ENCODE measurements at places on chromosomes 16 and 17. TPM values are rescaled to one million over a fixed set of nuclear protein-coding genes. Genes with fewer than 3 reads are reported as not detected.

DNA sequence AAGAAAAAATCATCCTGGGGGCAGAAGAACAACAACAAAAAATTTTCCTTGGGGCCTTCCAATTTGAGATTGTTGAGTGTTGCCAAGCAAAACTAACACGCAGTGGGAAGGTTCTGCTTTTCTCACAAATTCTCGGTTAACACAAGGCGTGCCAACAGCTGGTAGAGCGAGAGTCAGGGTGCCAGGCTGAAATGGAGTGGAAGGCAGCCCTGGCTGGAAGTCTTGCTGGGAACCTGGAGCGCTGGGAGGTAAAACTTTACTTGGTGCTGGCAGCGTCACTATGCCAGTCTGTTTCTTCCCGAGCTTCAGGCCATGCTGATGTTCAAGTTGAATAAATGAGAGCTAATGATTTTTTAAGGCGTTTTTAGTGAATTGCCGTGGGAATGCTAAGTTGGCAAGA, 189.4 kb downstream of the WWOX start:
- no peaks in the 10 kb centered on the region for H3K36me3 ChIP-seq
- no peaks in the 10 kb centered on the region for H3K27me3 ChIP-seq
- H3K27ac ChIP-seq = no peak overlapping the region
- H3K4me1 ChIP-seq = peaks cover 10% of the 10 kb centered on the region
- DNase-seq = no peak
- no peak overlapping the region for H3K4me3 ChIP-seq

HIC1 gene
- total RNA-seq = 0.63 TPM

DNA sequence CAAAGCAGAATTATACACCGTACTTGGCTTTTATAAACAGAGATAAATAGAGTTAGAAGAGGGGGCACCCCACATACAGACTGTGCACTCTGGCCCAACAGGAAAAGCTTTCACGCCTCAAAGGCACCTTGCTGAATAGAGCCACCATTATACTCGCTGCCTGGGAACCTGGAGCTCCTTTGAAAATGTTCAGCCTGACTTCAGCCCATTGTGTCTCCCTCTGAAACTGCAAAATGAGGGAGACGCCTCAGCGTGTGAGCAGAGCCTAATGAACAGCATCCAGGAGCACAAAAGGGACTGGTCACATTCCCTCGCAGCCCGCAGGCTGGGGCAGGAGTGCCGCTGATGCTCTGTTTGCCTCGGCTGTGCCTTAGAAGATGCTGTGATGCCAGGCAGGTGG, 46.3 kb downstream of the ABCC12 start:
- no peaks in the 10 kb centered on the region for H3K36me3 ChIP-seq
- H3K4me1 ChIP-seq = no peaks in the 10 kb centered on the region
- no peak for DNase-seq
- H3K4me3 ChIP-seq = no peak overlapping the region

DNA sequence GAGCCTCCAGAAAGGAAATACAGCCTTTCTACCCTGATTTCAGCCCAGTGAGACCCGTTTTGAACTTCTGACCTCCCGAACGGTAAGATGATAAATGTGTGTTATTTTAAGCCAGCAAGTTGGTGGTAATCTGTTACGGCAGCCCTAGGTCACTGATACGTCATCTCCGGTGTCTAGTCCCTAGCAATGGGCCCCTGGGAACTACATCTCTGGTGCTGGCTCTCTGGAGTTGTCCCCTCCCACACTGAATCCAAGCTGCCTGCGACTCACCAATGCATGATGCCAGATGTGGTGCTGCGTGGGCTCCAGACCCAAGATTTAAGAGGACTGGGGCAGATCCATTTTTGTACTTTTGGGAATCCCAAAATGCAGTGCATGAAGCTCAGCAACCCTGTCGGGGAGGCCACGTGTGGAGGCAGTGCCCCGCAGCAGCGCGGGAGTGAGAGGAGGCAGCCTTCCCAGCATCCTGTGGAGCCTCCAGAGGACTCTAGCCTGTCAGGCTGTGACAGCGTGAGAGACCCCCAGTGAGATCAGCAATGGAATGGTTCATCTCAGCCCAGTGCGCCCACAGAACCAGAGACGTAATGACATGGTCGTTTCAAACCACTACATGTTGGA, 43.6 kb upstream of the USP7 start:
- H3K36me3 ChIP-seq = no peaks in the 10 kb centered on the region
- H3K4me3 ChIP-seq = no peak overlapping the region
- DNase-seq = no peak
- no peak overlapping the region for H3K27ac ChIP-seq
- H3K27me3 ChIP-seq = no peaks in the 10 kb centered on the region

SPSB3 gene
- 58.2 TPM for total RNA-seq

DNA sequence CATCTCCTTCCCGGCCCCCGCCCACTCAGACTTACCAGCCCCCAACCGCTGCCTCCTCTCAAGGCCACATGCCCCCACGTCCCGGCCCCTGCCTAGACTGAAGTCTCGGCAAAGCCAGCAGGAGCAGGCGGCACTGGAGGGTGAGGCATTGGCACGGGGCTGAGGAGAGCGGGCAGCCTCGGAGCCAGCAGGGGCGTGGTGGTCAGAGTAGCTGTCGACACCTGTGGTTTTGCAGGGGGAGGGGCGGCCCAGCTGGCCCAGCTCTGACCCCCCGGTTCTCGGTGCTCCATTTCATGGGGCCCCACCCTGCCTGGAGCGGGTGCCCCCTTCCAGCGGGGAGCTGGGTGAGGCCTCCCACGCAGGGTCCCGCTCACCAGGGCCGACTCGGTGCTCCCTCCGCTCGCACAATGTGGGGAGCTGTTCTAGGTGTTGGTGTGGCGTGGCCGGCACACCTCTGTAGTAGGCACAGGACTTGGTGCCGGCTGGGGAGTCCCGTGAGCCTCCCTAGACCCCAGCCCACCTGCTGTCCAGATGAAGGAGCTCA, 4.7 kb downstream of the CDH15 start:
- H3K4me3 ChIP-seq = no peak overlapping the region
- H3K36me3 ChIP-seq = no peaks in the 10 kb centered on the region
- no peak overlapping the region for H3K27ac ChIP-seq
- H3K27me3 ChIP-seq = peaks cover 35% of the 10 kb centered on the region

- no peaks in the 10 kb centered on the region for H3K27me3 ChIP-seq
- H3K36me3 ChIP-seq = no peaks in the 10 kb centered on the region
- H3K27ac ChIP-seq = no peak overlapping the region
- H3K4me3 ChIP-seq = no peak overlapping the region
- no peak for DNase-seq
- H3K4me1 ChIP-seq = no peaks in the 10 kb centered on the region
Observed at GRCh38 chr17:3762922-3763776, 37.8 kb downstream of the ITGAE start.

PABPN1L gene
- not detected for total RNA-seq

GRCh38 chr17:57670769-57671569, 74.1 kb downstream of the CCDC182 start:
- no peak for DNase-seq
- no peak overlapping the region for H3K27ac ChIP-seq
- no peak overlapping the region for H3K4me3 ChIP-seq
- no peaks in the 10 kb centered on the region for H3K4me1 ChIP-seq
- no peaks in the 10 kb centered on the region for H3K36me3 ChIP-seq

- no peaks in the 10 kb centered on the region for H3K36me3 ChIP-seq
- no peak for DNase-seq
- H3K27me3 ChIP-seq = peaks cover 37% of the 10 kb centered on the region
Observed at GRCh38 chr16:24125214-24125613, 130.9 kb upstream of the CACNG3 start.

IL21R gene
- 0.35 TPM for total RNA-seq

GRCh38 chr17:54063639-54064038, 240.9 kb downstream of the KIF2B start:
- no peak for DNase-seq
- no peaks in the 10 kb centered on the region for H3K27me3 ChIP-seq
- no peaks in the 10 kb centered on the region for H3K4me1 ChIP-seq
- H3K27ac ChIP-seq = no peak overlapping the region
- H3K4me3 ChIP-seq = no peak overlapping the region

- no peaks in the 10 kb centered on the region for H3K4me1 ChIP-seq
- no peaks in the 10 kb centered on the region for H3K36me3 ChIP-seq
- no peak overlapping the region for H3K4me3 ChIP-seq
- no peak for DNase-seq
- H3K27ac ChIP-seq = no peak overlapping the region
- no peaks in the 10 kb centered on the region for H3K27me3 ChIP-seq
Observed at GRCh38 chr17:62405451-62405850, 18.2 kb upstream of the METTL2A start.

DNA sequence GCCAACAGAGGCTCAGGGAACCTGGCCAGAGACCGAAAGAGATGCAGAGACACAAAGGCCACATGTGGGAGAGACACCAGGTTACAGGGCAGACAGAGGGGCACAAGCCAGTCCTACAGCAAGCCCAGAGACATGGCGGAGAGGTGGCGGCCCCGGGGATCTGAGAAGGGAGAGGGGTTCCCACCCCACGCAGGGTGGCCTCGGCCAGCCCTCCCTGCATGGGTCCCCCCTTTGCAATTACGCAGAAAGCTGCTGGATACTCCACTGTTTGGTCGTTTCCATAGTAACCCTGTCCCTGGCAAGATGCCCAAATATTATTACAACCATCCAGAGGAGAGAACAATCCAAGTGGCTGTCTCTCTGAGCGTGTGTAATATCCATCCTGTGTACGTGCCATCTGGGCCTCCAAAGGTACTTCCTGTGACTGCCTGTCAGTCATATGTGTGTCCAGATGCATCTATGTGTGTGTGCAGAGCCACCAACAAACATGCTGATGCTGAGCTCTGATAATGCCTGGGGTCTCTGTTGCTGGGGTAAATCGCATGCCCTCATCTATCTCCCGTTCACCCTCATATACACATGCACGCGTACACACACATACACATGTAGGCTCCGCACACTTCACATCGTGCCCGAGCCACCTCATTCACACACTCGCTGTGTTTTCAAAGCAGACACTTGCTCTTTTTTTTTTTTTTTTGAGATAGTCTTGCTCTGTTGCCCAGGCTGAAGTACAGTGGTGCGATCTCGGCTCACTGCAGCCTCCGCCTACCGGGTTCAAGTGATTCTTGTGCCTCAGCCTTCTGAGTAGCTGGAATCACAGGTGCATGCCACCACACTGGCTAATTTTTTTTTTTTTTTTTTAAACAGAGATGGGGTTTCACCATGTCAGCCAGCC, 5.5 kb downstream of the PCGF2 start:
- DNase-seq = no peak
- H3K27me3 ChIP-seq = no peaks in the 10 kb centered on the region
- peaks cover 9% of the 10 kb centered on the region for H3K36me3 ChIP-seq

ADAD2 gene
- total RNA-seq = not detected

CCL17 gene
- not detected for total RNA-seq

PERCC1 gene
- not detected for total RNA-seq

DNA sequence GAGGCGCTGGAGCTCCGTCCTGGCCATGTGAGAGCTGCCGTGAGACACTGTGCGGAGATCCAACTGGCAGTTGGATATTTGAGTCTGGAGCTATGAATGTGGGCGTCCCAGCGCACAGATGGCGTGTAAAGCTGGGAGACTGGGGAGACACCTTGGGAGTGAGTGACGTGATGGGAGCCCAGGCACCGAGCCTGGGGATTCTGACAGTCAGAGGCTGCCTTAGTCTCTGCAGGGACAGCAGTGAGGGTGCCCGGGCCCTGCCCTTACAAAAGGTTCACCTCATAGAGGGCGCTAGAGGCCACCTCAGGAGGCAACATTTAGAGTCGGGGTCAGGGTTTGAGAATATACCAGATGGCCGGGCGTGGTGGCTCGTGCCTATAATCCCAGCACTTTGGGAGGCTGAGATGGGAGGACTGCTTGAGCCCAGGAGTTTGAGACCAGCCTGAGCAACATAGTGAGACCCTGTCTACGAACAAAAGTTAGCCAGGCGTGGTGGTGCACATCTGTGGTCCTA, 194.1 kb upstream of the GSE1 start:
- H3K27me3 ChIP-seq = no peaks in the 10 kb centered on the region
- no peak overlapping the region for H3K4me3 ChIP-seq
- no peak for DNase-seq
- H3K4me1 ChIP-seq = peaks cover 20% of the 10 kb centered on the region
- no peaks in the 10 kb centered on the region for H3K36me3 ChIP-seq

DNA sequence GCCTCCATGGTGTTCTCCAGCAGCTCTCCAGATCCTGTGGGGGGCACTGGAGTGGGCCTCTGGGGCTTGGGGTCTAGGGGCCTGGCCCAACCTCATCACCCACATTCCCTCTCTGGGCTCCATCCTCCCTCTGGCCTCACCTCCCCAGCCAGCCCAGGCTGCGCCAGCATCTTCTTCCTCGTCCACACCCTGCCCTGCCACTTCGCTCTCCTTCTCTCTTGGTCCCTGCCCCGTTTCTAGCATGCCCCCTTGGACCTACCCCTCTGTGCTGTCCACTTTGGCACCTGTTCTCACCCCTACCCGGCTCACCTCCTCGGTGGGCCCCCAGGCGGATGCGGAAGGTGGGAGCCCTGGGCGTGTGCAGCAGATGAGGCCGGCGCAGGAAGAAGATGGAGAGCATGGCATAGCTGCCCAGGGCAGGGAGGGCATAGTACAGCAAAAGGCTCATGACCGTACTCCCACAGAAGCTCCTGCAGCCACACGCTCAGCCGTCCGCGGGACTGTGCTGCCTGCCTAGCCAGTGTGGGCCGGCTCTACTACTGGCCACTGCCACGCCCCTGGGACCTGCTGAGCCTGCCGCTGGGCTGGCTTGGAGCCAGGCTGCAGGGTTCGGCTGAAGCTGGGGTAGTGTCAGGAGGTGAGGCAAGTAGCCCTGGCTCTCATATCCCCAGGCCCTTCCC, at the start of gene GDPD3:
Gene GDPD3, minus strand, starts transcription at position 507 of the 680 bp plus-strand sequence. Its CDS starts 59 bp downstream, at position 448.
- no peaks in the 10 kb centered on the region for H3K36me3 ChIP-seq
- peaks cover 55% of the 10 kb centered on the region for H3K4me1 ChIP-seq
- H3K4me3 ChIP-seq = no peak within 1 kb of the TSS
- peak within 1 kb of the TSS; percentile 41 for H3K27ac ChIP-seq
- no peak for DNase-seq

NPIPA2 gene
- total RNA-seq = 2.6 TPM

RND2 gene
- total RNA-seq = 0.26 TPM

DNA sequence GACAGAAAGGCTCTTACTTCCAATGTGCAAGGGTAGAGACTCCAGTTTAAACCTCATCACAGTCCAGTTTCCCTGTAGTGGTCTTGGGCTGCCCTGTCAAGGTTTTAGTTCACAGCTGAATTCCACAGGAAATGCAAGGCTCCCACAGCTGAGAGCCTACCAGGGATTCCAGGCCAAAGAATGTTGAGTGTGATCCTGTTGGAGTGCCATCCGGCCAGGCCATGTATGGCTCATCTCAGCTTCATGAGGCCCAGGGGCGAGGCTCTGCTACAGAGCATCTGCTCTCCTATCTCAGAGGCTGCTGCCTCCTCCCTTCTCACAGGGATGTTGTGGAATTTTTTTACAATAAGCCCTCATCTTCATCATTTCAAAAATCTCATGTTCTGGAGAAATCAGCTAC, 239.8 kb upstream of the CCL2 start:
- no peak overlapping the region for H3K27ac ChIP-seq
- H3K27me3 ChIP-seq = 0 out of 2 replicates have a peak, but pooled peaks cover 18% of the 10 kb centered on the region
- no peaks in the 10 kb centered on the region for H3K4me1 ChIP-seq

DNA sequence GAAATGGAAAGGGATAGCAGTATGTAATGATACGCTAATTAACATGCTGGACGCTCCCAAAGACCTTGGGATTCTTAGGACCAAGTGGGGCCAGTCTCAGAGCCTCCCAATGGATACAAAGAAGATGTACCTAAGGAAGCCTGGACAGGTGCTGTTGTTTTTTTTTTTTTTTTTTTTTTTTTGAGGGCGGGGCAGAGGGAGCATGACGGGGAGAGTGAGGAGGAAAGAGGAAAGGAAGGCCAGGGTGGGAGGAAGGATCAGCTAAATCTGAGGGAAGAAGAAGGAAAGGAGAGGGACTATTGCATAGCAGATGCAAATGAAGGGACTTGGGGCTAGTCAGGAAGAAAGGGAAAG, 2.5 kb downstream of the VAMP2 start:
- H3K4me1 ChIP-seq = peaks cover 14% of the 10 kb centered on the region
- no peak overlapping the region for H3K4me3 ChIP-seq
- no peaks in the 10 kb centered on the region for H3K27me3 ChIP-seq
- H3K36me3 ChIP-seq = no peaks in the 10 kb centered on the region
- DNase-seq = no peak
